Adrenal gland (tissue), 19 donors: ENCODE measurements at places on chromosomes 2 and 18. TPM values are rescaled to one million over a fixed set of nuclear protein-coding genes. Genes with fewer than 3 reads are reported as not detected.

Gene COBLL1
- polyA plus RNA-seq: 26.1 TPM

Gene KCNE4
- polyA plus RNA-seq: 2.1 TPM

Gene POU3F3
- 0.03 TPM for polyA plus RNA-seq

Gene CFAP53
- polyA plus RNA-seq: 1.1 TPM

Gene ZNF892
- 0.73 TPM for polyA plus RNA-seq

Gene GPR35
- 3.5 TPM for polyA plus RNA-seq

Gene DAPL1
- polyA plus RNA-seq: 33.8 TPM

Gene ARHGAP15
- polyA plus RNA-seq: 7.5 TPM

Gene AQP4
- polyA plus RNA-seq: 0.08 TPM

Gene CD226
- 1.0 TPM for polyA plus RNA-seq

Gene GPR39
- 0.24 TPM for polyA plus RNA-seq

Gene PRKAG3
- not detected for polyA plus RNA-seq

Gene CDH2
- polyA plus RNA-seq: 166 TPM

Gene DPP10
- 54.4 TPM for polyA plus RNA-seq

Gene STK39
- 6.8 TPM for polyA plus RNA-seq

Gene NRP2
- polyA plus RNA-seq: 42.2 TPM
